ENCODE measurements at places on chromosomes 2 and 18. TPM values are rescaled to one million over a fixed set of nuclear protein-coding genes. Genes with fewer than 3 reads are reported as not detected.

- DNase-seq = no peak
Measured at GRCh38 chr2:24448797-24449196, 42.3 kb upstream of the NCOA1 start.

GRCh38 chr2:102826904-102827303 lies 65.1 kb downstream of the TMEM182 start:
- DNase-seq = no peak

The LYG2 gene
- total RNA-seq = not detected

DNA sequence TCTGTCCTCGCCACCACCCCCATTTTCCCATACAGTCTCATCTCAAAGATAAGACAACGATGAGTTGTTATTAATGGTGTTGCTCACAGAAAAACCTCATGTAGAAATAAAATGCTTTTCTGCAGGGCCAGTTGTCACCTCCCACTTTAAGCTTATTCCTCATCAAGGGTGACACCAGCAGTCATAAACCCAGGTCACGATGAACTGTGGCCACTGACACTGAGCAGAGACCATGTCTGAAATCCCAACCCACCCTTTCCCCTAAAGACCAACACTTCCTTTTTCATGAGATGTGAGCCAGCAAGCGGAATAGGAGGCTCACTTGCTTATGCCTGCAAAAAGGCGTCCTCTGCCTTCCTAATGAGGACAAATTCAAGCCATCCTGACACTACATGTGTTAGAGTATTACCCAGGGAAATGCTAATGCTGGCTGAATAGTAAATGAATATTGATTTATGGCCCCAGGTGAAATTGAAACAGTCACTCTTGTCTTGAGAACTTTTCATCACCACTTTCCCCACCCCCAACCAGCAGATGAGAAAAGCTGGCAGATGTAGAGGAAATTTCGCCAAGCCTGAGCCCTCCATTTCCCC lies 228.4 kb downstream of the MGAT5 start:
- DNase-seq = no peak

The SERPINE2 gene
- total RNA-seq = 86.1 TPM

GRCh38 chr2:62149708-62150107 lies 46.2 kb upstream of the B3GNT2 start:
- no peak for DNase-seq

The STAT4 gene
- total RNA-seq = 0.85 TPM

- DNase-seq = no peak
Measured at GRCh38 chr2:44949329-44950151, 8.0 kb downstream of the SIX3 start.

The BOK gene
- total RNA-seq = 35.4 TPM

DNA sequence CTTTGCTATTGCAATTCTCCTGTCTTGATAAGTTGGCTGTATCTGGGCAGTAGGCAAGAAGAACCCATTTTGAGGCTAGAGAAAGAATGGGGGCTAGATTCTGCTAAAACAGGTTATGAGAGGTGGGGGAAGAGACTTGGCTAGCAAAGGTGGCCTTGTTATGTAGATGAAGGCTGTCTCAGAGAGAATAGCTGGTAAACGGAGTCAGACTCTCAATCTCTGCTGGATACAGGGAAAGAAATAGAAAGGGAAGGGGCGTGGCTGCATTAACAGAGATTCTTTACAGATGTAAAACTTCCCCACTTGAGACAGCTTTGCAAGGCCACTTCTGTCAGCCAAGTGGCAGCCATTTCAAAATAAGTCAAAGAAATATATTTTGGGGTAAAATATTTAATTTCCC lies 38.1 kb upstream of the ARHGAP25 start:
- DNase-seq = no peak

The SERPINB10 gene
- not detected for total RNA-seq

GRCh38 chr2:148660999-148661398 lies 16.4 kb downstream of the EPC2 start:
- DNase-seq = no peak

The MATN3 gene
- total RNA-seq = 0.64 TPM

DNA sequence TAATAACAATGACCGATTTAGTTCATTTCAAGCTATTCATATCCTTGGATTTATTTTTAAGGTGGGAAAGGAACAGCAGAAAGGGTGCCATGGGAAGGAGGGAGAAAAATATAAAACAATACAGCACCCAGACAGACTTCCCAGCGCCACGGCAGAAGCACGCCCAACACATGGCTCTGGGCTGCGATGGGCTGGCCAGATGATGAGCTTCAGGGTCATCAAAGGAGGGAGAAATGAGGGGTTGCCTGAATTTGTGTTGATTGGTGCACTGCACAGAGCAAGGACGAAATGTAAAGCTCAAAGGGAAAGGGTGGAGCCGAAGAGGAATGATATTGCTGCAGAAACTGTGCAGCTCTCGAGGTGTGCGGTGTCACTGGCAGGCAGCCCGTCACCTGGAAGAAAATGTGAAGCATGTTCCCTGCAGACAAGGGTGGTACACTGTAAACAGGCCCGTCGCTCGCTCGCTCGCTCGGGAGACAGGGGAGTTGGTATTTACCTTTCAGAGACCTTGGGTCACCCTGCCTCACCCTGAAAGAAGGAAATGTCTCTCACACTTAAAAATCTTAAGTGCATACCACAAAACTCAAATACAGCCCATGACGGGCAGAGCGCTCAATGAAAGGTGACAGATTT lies 195.5 kb upstream of the CTAGE1 start:
- no peak for DNase-seq

The SKOR2 gene
- total RNA-seq = not detected

The LCLAT1 gene
- 9.8 TPM for total RNA-seq

The CARF gene
- total RNA-seq = 26.2 TPM

DNA sequence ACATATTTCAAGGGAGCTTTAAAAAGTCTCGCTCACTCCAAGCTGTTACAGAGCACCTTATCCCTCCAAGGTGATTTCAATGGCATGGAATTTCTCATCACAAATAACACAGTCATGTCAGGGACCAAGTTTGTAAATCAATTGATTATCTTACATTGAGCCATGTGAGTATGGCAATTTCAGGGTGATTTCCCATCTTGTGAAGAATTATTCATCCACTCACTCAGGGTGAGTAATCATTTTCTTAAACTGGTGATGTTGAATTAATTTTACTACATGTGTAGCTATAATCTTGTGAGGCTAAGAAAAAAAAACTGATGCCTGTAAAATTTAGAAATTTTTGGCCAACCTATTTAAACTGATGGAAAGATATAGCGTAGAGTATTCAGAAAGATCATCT lies 3.3 kb upstream of the ABCA12 start:
- no peak for DNase-seq

GRCh38 chr2:105362862-105363591 lies 25.7 kb downstream of the C2orf49 start:
- DNase-seq = no peak

GRCh38 chr2:101872480-101872879 lies 119.3 kb upstream of the IL1R2 start:
- DNase-seq = no peak

DNA sequence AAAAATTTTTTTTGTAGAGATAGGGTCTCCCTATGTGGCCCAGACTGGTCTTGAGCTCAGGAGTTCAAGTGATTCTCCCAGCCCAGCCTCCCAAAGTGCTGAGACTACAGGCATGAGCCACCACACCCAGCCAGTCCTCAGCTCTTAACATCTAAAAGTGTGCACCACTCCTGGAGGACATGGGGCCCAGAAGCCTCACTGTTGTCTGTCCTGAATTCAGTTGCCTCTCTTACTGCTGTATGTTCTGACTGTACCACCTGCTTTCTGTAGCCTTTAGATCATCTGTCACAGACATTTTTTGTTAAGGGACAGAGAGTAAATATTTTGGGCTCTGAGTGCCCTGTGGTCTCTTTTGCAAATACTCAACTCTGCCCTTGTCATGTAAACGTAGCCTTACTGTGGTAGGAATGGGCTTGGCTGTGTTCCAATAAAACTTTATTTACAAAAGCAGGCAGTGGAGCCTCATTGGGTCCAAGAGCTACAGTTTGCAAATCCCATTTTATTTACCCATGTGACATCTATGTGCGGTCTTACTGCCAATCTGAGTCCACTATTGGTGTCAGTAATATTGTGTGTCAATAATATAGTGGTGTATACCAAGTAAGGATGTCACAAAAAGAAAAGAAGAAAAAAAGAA lies 38.1 kb downstream of the TMEM37 start:
- DNase-seq = no peak

All from ascending aorta (tissue), 2 donors.